Suppressor macrophage treated with lipopolysaccharide for 1 hour (primary cell): ENCODE measurements at places on chromosomes 6 and 20.

DNA sequence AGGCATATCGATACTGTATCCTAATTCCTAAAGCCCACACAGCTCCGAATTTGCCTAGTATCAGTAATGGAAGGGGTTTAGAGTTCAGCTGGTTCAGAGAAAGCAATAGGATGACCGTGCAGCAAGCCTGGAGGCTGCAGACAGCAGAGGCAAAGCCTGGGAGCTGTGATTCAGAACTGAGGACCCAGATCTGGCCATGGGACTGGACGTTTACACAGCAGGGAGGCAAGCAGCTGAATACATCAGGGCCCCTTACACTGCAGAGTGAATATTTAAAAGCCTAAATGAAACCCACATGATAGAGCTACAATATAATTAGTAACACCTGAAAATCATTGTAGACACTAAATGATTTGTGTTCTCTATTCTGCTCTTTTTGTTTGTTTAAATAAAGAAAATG, 38.0 kb downstream of the ELOVL2 start:
- no peak for DNase-seq

- DNase-seq: no peak
Measured at GRCh38 chr6:135789375-135790050, 62.0 kb upstream of the PDE7B start.

DNA sequence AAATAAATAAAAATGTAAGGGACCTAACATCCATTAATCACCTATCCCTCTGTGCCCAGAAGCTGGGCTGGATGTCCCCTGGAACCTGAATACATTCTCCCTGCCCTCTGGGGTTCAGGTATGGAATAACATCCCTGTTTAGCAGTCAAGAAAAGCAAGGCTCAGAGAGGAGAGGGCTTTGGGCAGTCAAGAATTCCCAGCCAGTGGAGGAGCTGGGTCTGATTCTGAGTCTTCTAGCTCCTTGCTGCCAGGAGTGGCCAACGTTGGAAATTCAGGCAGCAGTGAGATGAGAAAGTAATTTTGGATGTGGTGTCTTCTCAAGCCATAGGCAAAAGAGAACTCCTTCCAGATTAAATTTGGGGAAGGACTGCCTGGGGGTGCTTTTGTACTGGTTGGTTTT, 42.6 kb upstream of the ZNFX1 start:
- DNase-seq: peak; percentile 50

- no peak for DNase-seq
Measured at GRCh38 chr20:31392836-31393235, 2.4 kb upstream of the DEFB119 start.

DNA sequence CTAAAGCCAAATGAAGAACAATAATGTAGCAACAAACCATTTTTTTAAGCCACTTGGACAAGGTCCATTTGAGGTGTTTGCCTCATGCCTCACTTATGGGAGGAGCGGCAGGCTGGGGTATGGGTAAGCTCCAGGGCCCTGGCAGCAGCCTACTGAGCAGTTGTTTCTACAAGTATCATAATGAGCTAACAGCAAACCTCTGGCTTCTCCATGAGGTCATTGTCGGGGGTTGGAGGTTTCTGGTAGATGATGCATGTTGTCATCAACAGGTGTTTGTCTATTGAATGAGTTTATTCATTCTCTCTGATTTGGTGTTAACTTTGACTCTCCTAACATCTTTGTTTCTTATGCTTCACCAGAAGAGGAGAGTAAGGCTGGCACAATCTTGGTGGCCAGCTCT, 150.7 kb downstream of the TBC1D7 start:
- no peak for DNase-seq

DNA sequence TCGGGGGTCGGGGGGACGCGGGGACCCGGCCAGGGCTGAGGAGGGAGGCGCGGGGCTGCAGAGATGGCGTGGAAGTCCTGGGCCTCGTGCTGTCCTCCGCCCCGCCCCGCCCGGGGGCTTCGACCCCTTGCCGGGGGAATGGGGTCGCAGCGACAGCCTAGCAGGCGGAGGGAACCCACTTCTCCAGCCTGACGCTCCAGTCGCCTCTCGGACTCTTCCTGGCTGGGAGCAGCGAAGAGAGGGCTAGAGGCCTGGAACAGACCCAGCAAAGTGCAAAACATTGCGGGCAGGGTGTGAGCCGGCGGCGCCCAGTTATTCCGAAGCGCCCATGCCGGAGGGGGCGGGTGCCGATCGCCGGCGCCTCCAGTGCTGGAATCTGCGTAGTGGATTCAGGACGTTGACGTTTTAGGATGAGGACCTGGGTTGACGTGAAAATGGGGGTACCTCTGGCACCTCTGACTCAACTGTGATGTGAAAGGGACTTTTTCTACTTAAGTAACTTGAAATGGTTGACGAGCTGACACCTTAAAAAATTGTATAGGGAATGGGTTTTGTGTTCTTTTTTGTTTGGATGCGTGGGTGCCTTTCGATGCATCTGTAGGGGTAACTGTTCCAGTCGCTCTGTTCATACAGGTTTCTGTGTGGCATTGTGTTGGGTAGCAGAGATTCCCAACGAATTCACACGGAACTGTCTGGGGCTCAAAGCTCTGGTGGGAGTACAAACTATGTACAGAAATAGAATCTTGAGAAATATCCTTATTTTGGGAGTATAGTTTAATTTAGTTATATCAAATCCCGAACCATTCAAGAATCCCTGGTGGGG, 1.4 kb downstream of the SLC35F1 start:
- DNase-seq: no peak

GRCh38 chr6:167150941-167151549, 6.7 kb downstream of the GPR31 start:
- peak; percentile 53 for DNase-seq

- DNase-seq: no peak
Measured at GRCh38 chr6:2576499-2576898, 174.2 kb downstream of the MYLK4 start.

- peak; percentile 6 for DNase-seq
Measured at GRCh38 chr6:109998159-109998785, 20.2 kb downstream of the GPR6 start.

DNA sequence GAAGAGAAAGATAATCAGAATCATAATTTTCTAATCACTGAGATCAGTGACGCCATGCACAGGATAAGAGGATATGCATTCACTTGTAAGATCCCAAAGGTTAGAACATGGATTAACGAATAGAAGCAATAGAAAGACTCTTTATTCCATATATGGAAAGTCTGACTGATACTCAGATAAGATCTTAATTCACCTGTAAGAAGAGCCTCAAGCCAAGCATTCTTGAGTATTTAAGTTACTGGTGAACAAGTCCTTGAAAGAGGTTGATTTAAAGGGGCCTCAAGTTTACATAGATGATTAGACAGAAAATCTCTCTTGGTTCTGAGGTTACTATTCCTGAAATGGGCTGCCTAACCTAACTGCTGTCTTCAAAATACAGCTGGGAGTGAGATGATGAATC, 53.8 kb upstream of the MTRF1L start:
- DNase-seq: no peak

DNA sequence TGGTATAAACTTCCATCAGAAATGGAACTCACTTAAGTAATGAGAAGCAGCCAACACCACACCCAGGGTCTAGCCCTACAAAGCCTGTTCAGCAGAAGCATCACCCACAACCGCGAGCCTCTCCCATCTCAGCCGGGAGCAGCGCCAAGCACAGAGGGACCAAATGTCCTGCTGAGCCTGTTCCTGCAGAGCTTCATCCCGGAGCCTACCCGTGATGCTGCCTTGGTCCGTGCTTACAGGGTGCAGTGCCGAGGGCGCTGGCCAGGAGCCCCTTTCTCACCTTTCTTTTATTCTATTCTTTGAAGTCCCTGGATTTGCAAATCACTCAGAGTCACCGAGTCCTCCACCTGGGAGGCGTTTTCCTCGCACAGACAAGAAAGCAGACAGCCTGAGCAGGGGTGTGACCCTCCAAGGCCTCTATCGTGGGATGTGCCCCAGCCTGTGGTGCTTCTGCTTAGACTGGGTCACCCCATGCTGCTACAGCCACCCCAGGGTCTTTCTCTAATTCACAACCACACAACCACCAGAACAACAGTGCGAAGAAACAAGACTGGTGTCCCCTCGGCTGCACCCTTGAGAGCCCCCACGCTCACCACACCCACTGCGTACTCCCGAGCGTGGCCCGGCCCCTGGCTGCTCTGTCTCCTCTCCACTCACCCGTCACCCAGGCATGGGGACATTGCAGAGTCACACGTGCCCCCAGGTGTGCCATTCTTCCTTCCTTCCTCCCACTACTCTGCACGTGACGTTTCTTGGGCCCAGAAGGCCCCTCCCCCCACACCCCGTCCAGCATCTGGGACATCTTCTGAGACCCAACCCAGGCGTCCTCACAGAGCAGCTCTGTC, 92.2 kb upstream of the MPC1 start:
- DNase-seq: no peak

GRCh38 chr20:60403105-60403741, 445.0 kb downstream of the CDH26 start:
- no peak for DNase-seq

DNA sequence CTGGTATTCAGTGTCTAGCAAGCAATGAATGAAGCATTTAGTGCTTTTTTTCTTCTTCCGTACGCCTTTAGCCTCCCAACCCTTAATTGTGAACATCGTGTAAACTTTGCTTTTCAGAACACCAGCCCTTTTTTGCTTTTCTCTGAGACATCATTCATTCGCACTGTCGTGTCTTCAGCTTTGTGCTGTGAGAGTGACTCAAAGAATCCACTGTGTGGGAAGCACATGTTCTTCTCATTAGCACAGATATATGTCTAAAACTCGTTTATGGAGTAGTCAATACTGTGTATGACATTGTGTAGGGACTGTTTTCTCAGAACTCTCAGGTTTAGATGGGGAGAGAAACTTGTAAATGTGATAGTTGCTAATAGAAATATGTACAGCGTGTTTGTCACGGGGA, 279.1 kb downstream of the FARS2 start:
- no peak for DNase-seq

- DNase-seq: no peak
Measured at GRCh38 chr6:60952500-60952899, 1333.5 kb downstream of the KHDRBS2 start.

GRCh38 chr20:11080010-11080409, 406.2 kb upstream of the JAG1 start:
- DNase-seq: no peak

- no peak for DNase-seq
Measured at GRCh38 chr6:23173234-23173633, 603.9 kb downstream of the HDGFL1 start.

- no peak for DNase-seq
Measured at GRCh38 chr6:128632131-128632530, 111.7 kb upstream of the PTPRK start.

DNA sequence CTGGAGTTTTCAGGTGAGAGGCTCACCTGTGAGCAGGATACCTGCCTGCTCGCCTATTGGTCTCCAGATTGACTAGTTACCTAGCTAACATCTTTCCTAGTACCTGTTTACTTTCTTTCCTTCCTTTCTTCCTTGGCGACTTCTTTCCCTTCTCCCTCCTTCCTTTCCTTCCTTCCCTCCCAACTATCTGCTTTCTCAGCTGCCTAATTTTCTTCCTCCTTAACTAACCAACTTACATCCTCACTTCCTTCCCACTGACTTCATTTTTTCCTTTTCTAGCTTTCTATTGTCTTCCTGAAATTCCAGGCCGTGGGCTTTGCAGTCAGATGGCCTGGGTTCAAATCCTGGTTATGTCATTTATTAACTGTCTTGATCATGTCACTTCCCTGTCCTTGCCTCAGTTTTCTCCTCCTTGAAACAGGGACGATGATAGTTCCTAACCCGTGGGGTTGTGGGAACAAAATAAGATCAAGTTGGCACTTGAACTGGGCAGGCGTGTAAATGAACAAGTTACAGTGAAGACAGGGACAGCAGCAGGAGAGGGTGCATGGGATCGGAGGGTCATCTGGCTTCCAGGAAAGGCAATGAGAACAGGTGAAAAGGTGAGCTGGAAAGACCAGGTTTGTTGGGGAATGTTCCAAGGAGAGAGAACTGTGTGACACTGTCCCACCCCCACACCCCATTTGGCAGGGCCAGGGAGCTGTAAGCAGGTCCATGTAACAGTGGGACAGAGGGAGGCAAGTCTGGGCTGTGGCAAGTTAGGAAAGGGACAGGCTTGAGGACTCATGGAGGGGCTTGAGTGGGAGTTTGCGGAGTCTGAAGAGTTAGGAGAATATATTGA, 540 bp downstream of the SGK2 start:
- no peak for DNase-seq

GRCh38 chr6:49801525-49801924, 14.4 kb upstream of the PGK2 start:
- no peak for DNase-seq

- DNase-seq: peak; percentile 14
Measured at GRCh38 chr20:59253325-59253724, 47.1 kb upstream of the EDN3 start.

DNA sequence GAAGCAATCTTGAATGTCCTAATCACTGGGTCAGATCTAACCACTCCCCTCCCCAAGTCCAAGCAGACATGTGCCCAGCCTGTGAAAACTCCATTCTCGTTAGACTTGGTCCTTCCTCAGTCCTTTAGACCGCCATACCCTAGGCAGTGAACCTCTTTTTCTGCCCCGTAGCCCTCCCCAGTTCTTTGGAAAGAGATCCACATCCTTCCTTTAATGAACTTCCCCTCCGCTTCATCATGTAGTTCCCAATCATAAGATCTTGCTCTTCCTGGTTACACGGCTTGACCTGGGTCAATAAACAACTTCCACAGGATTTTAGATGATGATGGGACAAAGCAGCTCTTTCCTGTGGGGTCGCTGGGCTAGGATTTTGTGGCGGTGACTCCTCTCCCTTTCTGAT, 9.6 kb downstream of the AHCY start:
- no peak for DNase-seq

GRCh38 chr6:77172578-77172977, 290.7 kb downstream of the HTR1B start:
- no peak for DNase-seq

DNA sequence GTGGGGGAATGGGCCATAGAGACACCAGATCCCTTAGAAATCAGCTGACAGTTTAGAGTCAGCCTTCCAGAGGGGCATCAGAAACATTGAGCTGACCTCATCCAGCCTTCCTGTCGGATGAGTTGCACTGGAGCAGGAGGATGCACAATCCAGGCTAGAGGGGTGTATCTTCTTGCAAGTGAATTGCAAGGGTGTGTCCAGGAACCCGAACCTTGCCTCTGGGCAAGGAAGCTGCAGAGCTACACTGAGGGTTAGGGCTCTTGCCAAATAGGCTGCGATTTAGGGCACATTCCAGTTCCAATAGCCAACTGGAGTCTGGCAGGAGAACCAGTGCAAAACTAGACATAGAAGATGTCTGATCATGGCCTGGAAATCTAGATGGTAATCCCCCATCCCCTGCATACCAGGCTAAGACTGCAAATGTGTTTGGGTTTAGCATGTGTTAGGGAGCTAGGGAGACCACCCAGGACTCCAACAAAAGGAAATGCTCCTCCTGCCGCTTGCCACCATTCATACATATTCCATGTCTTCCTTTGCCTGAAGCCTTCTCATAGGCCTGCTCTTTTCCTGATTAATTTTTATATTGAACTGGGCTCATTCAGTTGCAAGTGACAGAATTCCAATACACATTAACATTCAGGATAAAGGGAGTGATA, 6.3 kb upstream of the UTRN start:
- no peak for DNase-seq

GRCh38 chr6:99879431-99879830, 114.6 kb downstream of the MCHR2 start:
- DNase-seq: no peak
